ENCODE measurements at places on chromosomes 5 and 9.

DNA sequence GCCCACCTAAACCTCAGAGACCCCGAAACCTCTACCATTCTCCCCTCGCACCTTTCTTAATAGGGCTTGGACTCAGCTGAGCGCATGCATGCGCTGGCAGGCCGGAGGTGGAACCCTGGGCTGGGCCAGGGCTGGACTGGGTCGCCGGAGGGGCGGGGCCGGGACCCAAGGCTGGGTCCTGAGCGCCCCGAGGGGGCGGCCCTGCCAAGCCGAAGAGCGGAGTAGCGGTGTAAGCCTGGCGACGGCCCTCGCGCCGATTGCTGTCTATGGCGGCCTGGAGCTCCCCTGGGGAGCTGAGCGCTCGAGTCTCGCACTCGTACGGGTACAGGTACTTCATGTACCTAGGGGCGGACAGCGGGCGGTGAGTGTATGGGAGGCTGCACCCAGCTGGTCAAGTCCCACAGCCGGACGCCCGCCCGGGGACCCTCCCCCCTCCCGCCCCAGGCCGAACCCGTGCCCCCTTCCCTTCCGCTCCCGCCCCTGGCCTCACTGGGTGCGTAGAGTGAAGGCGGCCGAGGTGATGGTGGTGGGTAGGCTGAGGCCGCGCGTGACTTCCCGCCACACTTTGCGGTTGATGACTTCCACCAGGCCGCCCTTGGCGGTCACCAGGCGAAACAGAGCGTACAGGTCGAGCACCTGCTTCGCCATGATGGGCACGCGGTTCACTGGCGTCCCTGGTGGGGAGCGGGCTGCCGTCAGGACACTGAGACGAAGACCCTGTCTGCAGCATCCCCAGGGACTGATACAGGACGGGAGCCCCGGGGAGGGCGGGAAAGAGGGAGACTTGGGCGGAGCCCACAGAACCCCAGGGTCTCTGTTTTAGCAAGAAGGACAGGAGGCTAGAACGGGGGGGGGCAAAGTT, 3.3 kb upstream of the DCTN3 start:
- DNase-seq: no peak

- DNase-seq: no peak
Measured at GRCh38 chr9:114522286-114522685, 17.0 kb upstream of the WHRN start.

- no peak for DNase-seq
Measured at GRCh38 chr5:110441035-110441434, 285.4 kb downstream of the TMEM232 start.

GRCh38 chr5:150257424-150257823, 32.1 kb downstream of the CAMK2A start:
- no peak for DNase-seq

DNA sequence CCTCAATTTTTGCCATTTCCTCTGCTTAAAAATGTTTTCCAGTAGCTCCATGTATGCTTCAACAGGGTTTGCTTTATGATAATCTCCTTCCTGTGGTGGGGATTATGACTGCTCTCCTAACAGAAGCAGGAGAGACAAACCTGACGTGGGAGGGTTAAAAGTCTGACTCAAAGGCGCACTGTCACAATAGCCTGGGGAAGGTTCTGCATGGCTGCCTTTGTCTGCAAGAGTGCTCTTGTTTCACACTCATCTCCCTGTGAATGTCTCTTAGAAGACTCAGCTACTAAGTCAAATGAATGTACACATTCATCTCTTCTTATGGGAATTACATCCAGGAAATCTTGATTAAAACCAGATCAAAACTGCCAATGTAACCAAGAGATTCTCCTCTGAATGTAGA, 90.9 kb upstream of the MTAP start:
- no peak for DNase-seq

- no peak for DNase-seq
Measured at GRCh38 chr9:109737295-109737694, 42.7 kb upstream of the PALM2AKAP2 start.

GRCh38 chr5:165504674-165505073, 1999.3 kb downstream of the MAT2B start:
- no peak for DNase-seq

DNA sequence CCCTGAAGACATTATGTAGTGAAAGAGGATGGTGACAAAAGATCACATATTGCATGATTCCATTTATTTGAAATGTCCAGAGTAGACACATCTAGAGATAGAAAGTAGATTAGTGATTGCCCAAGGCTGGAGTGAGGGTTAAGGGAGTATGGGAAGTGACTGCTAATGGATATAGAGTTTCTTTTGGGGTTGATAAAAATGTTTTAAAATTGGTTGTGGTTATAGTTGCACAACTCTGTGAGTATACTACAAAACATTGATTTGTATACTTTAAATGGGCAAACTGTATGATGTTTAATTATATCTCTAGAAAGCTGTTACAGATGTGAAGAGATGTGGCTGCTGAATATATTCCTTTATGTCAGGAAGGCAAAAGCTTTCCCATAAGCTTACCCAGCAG, 202.8 kb downstream of the CCDC171 start:
- DNase-seq: no peak

DNA sequence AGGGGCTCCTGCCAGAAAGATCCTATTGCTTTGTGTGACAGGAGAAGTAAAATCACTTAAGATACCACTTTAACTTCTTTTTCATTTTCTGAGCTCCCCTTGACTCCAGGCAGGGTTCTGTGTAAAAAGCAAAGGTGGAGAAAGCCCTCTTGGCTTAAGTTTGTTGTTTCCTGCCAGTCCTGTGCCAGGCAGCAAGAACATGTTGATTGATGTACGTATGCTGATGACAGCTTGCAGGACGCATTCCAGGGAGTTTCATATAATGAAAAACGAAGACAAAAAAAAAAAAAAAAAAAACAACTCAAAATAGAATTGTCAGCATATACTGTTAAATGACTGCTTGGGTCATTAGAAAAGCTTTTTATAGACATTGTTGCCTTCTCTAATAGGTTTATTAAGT, 251.7 kb downstream of the PSAT1 start:
- DNase-seq: no peak

GRCh38 chr5:76794871-76795270, 24.0 kb upstream of the F2RL1 start:
- no peak for DNase-seq

DNA sequence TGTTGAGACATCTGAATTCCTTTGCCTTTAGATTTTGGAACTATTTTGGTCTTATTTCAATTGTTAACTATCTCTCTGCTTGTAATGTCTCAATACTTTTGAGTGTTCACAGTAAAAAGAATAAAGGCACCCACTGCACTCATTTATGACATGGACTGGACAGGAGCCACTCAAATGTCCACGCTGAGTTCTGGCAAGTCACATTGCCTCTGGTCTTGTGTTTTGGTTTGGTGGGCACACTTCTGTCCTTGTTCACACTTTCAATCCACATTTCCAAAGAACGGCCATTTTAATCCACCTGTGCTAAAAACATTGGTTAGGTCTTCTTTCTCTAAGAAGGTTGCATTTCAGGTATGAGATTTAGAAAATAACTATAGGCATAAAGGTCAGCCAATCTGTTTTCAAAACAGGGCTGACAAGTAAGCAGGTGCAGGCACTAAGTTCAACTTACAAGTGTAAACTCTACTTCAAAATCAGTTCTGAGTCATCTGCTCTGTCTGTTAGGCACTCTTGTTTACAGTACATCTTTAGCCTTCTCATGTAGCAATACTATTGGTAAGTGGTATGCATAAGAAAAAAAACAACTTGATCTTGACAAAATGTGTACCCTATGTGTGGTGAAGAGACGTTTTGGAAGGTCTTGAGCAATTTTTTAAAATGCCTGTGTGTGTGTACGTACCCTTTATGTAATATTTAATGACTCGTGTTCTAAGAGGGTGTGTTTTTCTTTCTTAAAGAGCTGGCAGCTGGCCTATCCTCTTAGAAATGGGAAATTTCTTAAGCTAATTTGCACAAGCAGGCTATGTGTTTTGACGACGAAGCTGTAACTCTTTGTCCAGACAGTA, 31.5 kb upstream of the ZFAND5 start:
- no peak for DNase-seq

GRCh38 chr5:158819840-158820620, 279.7 kb downstream of the EBF1 start:
- DNase-seq: no peak

DNA sequence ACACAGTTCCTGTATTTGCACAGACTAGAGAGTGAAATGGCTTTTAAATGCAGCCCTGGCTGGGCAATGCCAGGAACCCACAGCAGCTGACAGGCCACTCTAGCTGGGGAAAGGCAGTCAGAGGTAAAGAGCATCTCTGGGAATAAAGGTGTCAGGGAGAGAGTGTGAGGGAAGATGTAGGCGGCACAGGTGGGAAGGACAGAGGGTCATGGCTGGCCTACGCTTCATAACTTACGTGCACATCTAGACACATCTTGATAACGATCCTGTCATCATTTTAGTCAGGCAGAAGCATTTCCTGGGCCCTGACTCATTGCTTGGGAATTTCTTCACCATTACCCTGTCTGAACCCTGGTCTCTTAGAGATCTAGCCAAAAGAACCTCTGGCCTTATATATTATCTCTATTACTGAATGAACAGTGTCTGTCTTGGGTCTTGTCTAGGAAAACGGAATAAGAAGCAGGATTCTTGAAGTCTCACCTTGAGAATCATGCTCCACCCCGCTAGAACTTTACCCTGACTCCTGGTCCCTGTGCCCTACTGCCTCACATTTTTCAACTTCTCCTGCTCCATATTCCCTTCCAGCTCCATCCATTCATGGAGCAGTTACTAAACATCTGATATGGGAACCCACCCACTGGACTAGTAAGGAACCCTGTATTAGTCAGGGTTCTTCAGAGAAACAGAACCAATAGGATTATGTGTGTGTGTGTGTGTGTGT, 106.4 kb upstream of the ELL2 start:
- no peak for DNase-seq

DNA sequence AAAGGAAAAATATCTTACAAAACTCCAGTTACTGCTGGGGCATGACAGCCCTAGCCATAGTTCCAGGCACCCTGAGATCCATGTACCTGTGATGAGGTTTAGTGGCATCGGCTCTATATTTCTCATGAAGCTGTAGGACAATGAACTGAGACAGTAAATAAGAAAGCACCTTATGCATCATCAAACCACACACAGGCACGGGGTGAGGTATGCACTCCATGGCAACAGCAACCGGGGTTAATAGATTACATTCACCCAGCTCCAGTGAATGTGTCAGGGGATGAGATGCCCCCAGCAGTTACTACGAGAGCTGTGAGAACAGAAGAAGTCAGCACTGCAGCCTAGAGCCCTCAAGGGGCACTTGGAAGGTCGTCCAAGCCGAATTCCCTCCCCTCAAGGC, 162.0 kb upstream of the S1PR3 start:
- no peak for DNase-seq

DNA sequence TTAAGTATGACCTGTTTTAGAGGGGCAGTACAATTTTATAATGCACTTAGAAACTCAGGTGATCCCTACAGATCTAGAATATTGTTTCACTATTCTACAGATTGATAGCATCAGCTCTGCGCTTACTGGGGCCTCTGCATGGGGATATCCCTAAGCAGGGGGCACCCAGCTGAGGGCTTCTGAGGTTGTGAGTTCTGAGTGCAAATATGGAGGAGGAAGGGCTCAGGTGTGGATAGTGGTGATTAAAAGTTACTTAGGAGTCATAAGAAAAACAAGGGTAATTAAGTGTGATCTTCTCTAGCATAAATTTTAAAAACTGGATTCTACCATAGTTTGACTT, 274.4 kb downstream of the EFNA5 start:
- no peak for DNase-seq

GRCh38 chr9:136521537-136521936, 24.3 kb downstream of the NOTCH1 start:
- no peak for DNase-seq

GRCh38 chr5:151126199-151126645, 31.4 kb downstream of the ANXA6 start:
- DNase-seq: no peak

- no peak for DNase-seq
Measured at GRCh38 chr5:116313366-116313765, 228.5 kb downstream of the COMMD10 start.

GRCh38 chr9:74496819-74497747, at the start of gene RORB:
Gene RORB (plus strand): TSS chr9:74497335. CDS start chr9:74497977, 642 bp downstream.
- DNase-seq: peak; percentile 25

DNA sequence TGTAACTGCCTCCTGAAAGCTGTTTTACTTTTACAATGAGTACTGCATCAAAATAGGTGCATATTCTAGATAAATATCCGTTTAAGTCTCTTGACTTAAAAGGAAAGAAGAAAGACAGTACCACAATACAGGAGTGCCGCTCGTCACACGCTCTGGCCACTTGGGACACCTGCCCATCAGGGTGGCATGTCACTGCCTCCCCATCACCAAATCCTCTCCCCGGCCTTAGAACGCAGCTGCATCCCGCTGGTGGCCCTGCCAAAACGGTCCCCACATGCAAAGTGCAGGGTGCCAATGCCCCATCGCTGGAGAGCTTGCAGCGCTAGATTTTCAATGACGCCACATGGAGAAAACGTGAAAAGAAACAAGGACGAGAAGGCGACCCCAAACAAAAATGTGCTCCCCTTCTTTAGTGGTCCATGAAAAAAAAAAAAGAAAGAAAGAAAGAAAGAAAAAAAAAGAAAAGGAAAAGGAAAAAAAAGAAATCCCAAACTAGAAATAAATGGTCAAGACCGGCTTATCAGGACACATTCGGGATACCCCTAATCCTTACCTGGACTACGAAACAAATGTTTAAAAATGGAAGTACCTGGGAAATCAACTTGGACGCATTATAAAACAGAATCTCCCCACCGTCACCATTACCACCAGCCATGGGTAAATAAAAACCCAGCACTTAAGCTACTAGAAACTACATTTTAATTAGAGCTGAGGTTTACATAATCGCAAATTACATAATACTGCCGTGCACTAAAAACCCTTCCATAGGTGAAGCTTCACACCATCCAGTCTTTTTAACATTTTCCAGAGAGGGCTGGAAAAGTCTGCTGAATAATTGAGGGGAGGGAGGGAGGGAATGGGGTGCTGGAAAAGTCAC, 1.0 kb downstream of the ANKH start:
- no peak for DNase-seq

GRCh38 chr5:142248853-142249462, 75.9 kb downstream of the SPRY4 start:
- no peak for DNase-seq

- no peak for DNase-seq
Measured at GRCh38 chr5:60668686-60669304, 31.2 kb downstream of the DEPDC1B start.

GRCh38 chr9:122217640-122218039, 11.1 kb downstream of the LHX6 start:
- DNase-seq: no peak

- no peak for DNase-seq
Measured at GRCh38 chr9:121538221-121538620, 38.6 kb upstream of the GGTA1 start.

DNA sequence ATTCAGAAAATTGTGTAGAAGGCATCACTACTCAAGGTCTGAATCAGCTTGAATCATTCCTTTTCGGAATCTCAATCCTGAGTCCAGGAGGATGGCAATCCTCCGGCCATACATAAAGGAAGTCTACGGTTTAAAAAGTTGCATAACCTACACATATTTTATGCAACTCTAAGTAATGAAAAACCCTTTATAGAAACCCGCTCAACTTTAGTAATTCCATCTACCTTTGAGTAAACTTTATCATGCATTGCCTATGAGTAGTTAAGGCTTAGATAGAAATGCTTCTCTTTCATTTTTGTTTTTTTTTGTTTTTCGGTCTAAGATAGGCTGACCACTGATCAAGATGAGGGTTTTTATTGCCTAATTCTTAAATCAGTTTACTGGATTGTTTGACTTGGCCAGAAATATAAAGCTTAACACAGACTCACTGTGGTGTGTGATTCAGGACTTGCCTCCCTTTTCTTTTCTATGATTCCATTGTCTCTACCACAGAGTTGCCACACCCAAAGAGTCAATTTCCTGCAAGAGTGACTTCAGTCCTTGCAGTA, 85.0 kb downstream of the LURAP1L start:
- no peak for DNase-seq

All from urinary bladder (tissue), 4 donors.